Ascending aorta (tissue), 2 donors: ENCODE measurements at places on chromosomes 1 and 21.

DNA sequence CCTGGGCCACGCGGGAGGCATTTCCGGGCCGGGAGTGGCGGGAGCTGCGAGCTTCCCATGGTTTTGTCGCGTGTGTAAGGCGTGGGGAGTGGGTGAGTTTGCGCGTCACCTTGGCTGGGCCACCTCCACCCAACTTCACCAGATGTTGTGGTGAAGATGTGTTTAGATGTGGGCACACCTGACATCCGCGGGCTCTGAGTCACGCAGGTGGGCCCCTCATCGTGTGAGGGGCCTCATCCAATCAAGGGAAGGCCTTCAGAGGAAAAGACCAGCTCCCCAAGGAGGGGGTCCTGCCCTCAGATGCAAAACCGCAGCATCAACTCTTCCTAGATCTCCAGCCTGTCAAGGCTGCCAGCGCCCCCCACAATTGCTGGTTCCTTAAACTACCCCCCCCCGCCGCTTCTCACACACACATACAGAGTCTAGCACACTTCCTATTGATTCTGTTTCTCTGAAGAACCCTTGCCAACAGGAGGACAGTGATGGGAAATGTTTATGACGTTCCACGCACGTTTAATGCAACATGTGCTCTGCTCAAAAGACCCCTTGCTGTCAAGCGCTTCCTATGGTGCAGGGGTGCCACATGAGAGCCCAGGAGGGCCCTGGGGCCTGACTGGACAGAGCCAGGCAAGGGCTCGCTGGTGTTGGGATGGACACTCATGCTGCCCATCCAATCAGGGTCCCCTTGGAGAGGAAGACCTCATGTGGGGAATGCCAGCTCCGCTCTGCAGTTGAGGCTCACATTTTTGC, 11.9 kb downstream of the ACTRT2 start:
- no peak for DNase-seq

DNA sequence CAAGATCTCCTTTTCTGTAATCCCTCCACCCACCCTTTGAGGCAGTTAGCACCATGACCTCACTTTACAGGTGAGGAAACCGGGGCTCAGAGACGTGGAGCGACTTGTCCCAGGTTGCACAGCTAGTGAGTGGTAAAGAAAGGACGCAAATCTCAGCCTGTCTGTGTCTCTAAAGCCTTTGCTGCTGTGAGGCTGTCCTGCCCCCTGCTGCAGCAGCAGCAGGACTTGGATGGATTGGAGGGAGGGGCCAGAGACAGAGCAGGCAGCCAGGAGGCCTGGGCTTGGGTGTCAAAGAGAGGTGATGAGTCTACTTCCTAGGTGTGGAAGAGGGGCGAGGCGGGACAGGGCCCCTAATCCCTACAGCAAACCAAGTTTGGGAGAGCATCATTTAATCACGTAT, 69.6 kb downstream of the PTPRU start:
- no peak for DNase-seq

- no peak for DNase-seq
These were observed 147 bp downstream of the CLSTN1 start for GRCh38 chr1:9823693-9823942.

GRCh38 chr1:27147842-27148518, 6.9 kb downstream of the SLC9A1 start:
- no peak for DNase-seq

DNA sequence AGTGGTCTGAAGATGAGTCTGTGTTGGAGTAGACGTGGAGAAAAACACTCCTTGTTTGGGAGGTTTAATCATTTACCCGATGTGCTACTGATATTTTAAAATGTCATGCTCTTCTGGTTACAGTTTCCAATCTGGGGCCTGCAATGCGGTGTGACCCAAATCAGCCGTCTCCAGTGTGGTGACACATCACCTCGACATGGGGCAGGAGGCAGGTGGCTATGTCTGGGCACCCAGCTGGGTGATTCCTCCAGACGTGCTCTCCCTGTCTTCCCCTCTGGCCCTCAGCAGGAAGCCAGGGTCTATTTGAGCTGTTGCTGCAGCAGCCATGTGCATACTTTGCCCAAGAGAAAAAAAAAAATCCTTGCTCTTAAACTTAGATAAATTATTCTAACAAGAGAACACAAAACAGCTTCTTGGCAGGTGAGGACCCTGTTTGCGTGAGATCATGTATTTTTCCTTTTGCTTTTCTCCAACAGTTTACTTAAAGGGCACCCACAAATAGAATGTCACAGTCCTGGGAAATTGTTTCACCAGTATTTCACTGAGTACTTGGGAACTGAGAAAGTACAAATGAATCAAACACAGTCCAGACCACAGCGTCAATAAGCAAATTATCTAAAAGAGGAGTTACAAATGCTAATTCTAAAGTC, 38.9 kb upstream of the MAP10 start:
- DNase-seq = no peak

- DNase-seq = no peak
These were observed 2.6 kb downstream of the KCNA3 start for GRCh38 chr1:110672001-110672752.

DNA sequence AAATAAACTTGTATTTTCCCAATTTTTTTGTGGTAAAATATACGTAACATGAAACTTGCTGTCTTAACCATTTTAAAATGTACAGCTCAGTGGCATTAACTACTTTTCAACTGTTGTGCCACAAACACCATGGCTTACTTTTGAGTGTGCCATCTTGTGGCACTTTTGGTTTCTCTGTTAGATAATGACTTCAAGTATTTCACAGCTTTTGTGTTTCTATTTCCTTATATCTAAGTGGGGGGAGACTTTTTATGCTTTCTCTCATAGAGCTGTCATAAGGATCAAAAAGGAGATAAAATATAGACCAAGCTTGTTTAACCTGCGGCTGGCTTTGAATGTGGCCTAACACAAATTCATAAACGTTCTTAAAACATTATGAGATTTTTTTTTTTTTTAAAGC, 44.3 kb downstream of the CDC14A start:
- no peak for DNase-seq

- no peak for DNase-seq
These were observed 28.2 kb upstream of the ANKRD13C start for GRCh38 chr1:70382682-70383081.

GRCh38 chr1:226223157-226223785, at the start of gene MIXL1:
Gene MIXL1, plus strand, starts transcription at chr1:226223664. Its CDS starts 18 bp downstream, at chr1:226223682.
- DNase-seq = no peak

- no peak for DNase-seq
These were observed 55.0 kb upstream of the PAX7 start for GRCh38 chr1:18575620-18576019.

GRCh38 chr1:229863651-229864545, 203.1 kb upstream of the GALNT2 start:
- DNase-seq = no peak

GRCh38 chr1:24389231-24389678, 24.3 kb downstream of the STPG1 start:
- DNase-seq = no peak

DNA sequence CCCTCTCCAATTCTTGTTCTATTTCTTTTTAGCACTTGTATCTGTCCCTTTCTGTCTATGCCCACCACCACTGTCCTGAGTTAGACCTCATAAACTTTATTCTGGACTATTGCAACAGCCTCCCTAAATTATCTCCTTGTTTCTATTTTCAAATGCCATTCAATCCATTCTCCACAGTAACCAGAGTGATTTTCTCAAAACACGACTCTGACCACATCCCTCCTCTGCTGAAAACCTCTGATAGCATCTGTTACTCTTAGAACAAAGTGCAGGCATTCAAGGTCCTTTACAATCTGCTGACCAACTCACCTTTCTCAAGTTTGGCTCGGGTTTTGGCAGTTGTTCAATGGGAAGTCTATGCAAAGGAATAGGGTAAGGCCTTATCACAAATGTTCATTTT, 22.8 kb upstream of the GPX7 start:
- no peak for DNase-seq

DNA sequence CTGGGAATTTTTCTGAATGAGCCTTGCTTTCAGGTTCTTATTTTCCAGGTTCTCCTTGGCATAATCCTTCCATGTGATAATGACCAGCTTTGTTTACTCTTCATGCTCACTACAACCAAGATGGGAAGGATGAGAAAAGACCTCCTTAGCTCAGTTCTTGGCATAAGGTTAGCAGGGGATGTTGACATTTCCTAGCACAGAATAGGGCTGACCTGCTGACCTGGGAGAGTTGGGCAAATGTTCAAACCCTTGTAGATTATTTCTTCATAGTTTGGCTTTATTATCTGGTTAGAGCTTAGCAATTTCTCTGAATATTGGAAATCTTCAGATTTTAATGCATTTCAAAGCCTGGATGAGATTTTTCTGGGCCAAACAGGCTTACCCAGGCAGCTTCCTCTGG, 23.6 kb upstream of the SYT6 start:
- DNase-seq = no peak

DNA sequence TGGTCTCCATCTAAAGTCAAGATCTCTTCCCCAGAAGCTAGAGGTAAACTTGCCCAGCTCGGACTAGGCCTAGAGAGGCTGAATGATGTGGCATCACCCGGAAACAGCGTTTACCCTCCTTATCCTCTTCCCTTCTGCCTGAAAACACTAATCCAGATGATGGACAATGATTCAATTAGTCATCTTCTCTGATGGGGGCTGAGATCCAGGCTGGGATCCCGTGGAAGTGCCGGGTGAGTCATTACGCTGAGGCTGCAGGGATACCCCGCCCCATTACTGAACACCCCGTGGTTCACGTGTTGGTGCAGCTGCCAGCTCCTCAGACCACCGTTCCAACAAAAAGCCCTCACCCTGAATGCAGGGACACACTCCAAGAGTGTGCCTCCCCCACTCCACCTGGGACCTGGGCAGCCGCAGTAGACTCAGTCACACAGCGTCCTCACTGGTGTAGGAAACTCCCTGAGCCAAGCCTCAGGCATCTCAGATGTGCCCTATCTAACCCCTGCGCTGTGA, 2.0 kb downstream of the S100A6 start:
- peak; percentile 87 for DNase-seq

DNA sequence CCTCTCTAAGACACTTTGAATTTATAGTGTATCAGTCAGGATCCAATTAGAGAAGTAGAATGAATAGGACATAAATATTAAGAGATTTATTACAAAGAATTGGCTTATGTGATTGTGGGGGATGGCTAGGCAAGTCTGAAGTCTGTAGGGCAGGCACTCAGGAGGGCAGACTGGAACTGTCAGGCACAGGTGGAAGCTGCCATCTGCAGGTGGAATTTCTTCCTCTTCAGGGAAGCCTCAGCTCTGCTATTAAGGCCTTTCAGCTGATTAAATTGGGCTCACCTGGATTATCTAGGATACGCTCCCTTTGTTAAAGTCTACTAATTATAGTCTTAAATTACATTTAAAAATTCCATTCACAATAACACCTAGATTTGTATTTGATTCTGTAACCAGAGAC, 92.0 kb upstream of the HAO2 start:
- DNase-seq = no peak

DNA sequence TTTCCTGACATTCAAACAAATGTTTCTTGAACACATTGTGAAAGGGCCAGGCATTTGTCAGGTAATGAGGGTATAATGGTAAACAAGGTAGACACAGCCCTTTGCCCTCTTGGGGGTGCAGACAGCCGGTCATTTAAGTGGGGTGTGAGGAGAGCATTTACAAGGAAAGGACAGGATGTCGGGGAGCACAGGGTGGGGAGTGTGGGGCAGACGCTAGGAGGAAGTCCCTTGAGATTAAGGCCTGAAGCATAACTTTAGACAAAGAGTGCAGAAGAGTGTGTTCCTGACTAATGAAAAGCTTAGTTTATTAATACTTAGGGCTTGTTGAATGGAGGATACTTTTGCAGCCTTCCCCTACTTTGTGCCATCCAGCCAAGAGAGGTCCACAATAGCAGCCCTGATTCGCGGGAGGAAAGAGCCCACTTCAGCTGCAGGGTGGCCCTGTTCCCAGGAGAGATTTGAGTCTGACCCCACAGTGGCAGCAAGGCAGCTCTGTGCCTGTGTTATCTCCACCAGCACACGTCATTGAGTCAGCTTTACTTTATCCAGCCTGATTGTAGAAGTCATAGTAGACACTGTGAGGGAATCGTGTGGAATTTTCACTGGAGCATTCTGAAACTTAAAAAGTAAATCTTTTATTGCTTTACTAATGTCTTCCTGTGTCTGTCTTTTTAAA, 35.1 kb downstream of the MPZL1 start:
- DNase-seq = no peak

GRCh38 chr1:84370266-84370665, 28.0 kb upstream of the DNASE2B start:
- no peak for DNase-seq

- DNase-seq = peak; percentile 78
These were observed at the start of gene SH3D21 for GRCh38 chr1:36306210-36306901. Gene SH3D21, plus strand, starts transcription at chr1:36306368. Its CDS starts 53 bp downstream, at chr1:36306421.

- DNase-seq = no peak
These were observed 55.9 kb downstream of the ITPKB start for GRCh38 chr1:226682871-226683814.

DNA sequence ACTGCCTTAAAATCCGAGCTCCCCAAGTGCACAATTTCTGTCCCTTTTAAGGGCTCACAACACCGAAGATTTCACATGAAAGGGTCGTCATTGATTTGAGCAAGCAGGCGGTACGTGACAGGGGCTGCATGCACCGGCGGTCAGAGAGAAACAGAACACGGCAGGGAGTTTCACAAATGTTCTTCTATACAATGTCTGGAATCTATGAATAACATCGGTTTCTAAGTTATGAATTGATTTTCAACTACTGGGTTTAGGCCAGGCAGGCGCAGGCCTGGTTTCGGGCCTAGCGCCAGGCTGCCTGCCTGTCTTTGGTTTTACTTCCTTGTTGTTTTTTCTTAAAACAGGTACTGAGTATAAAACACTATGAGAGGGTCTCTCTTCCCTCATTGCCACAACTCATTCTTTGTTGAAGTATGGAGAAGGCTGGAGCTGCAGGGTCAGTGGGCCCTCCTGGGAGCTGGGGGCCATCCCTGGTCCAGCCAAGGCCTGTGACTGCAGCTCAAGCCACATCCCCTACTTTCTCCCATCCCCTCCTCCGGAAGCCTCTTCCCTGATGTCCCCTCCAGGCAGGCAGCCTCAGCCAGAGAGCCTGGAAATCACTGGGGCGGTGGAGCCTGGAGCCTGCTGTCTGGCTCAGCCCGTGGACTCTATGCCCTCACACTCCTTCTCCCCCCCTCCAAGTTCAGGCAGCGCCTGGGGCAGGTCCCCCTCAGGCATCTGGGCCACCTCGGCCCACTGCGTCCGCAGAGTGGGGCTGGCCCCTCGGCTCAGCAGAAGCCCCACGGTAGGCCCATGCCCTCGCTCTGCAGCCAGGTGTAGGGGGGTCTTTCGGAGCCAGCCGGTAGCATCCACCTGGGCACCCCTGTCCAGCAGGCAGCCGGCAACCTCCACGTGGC, 2.4 kb downstream of the ANKRD65 start:
- no peak for DNase-seq

DNA sequence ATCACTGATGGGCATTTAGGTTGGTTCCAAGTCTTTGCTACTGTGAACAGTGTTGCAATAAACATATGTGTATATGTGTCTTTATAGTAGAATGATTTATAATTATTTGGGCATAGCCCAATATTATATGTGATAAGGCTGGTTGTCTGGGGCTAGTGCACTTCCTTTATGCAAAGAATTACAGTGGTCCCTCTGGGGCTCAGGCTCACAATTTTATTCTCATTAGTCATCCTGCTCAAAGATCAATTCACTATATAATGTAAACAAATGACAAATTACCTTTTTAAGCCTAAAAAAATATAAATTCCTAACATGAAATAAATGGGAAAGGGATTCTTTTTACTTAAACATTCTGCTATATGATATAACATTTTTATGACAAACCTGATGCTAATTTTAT, 5.0 kb downstream of the PLPPR4 start:
- DNase-seq = no peak

GRCh38 chr1:90989990-90990389, 31.8 kb downstream of the ZNF644 start:
- DNase-seq = no peak

GRCh38 chr1:156805766-156806511, 10.7 kb downstream of the SH2D2A start:
- no peak for DNase-seq
